HS-27A (cell line): ENCODE measurements at places on chromosomes 1 and 21.
A peak's percentile ranks its signal among the peaks of the same experiment; 100 is the strongest.

GRCh38 chr1:212518188-212519054, 85.7 kb downstream of the NENF start:
- DNase-seq: no peak

GRCh38 chr1:227787513-227788270, 27.8 kb upstream of the PRSS38 start:
- DNase-seq: peak; percentile 17

DNA sequence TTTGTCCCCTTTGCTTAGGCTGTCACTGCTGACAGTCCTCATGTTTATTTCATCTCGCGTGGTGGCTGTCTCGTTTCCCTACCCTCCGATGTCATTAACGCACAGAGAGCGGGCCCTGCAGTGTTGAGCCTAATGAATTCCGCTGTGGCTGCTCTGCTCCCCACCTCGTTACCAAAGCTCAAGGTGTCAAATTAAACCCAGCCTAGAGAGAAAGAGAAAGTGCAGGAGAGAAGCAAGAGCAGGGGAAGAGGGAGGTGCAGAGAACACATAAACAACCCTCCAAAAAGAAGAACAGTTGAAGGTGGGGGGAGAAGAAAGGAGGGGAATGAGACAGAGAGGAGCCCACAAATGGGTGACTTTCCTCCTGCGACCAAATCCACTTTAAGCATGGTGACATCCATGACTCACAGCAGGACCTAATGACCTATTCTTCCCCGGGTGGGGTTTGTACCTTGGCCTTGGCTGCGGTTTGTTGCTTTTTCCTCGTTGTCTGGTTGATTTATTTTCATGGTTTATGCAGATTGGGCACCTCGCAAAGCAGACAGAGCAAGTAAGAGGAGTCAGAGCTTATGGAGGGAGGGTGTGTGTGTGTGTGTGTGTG, 92.5 kb downstream of the PBX1 start:
- no peak for DNase-seq

DNA sequence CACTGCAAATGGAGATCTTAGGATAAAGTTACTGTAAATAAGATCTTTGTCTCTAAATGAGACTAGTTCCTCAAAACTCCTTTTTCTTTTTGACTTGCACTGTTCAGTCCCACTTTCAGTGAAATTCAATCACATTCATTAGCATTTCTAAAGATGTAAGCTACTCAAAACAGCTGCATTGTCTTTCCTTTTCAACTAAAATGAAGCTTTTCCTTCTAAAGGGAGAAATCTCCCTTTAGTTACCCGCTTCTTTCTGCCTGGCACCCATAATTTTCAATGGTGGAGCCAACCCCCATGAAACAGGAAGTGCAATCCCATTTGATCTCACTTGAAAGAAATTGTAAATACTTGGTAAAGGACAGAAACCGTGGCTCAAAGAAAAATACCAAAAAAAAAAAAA, 387.4 kb upstream of the PKN2 start:
- DNase-seq: no peak

GRCh38 chr1:10961300-10961833, 51.1 kb upstream of the TARDBP start:
- no peak for DNase-seq

GRCh38 chr1:113103977-113104376, 31.0 kb downstream of the LRIG2 start:
- DNase-seq: no peak

DNA sequence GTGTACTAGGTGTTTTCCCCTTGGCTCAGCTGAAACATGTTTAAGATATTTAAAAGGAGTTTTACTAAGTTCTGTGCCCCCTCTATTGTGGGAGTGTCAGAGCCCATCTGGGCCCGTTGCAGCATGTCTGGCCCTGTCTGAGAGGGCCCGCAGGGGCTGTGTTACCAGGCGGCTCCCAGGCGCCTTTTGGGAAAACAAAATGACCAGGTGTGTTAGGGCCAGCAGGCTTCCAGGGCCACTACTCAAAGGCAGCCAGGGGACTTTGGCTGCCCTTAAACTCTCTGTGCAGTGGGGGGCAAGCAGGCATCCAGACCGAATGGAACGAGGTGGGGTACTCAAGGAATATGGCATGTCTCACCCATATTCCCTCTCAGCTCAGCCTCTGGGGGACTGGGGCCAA, 111.7 kb downstream of the KCNN3 start:
- DNase-seq: no peak

DNA sequence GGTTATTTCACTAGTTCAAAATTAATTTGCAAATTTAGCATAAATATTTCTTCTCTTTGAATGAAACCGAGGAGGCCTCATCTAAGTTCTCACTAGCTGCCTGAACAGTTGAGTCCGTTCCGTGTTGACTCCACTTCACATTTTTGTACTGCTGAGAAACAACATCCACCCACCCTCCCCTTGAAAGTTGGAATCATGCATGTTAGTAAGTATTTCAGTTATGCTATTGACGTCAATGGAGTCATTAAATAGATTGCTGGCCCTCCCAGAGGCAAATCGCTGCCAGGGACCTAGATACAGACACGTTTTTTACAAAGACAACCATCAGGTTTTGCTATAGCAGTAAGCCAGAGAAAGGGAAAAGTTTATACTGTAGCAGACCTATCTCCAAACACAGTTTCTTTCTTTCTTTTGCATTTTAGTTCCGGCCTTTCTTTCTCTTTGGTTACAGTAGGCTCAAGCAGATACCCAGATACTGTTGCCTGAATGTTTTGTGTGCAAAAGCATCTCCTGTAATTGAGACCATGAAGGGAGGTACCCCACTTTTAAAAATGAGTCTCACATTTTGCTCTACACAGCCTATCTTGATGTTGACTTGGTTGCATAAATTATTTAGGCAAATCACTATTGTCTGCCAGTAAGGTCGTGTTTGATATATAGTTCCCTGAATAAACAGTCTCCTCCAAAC, 262.6 kb upstream of the SGIP1 start:
- peak; percentile 98 for DNase-seq

GRCh38 chr21:41975391-41976272, 21.8 kb upstream of the C2CD2 start:
- no peak for DNase-seq

- DNase-seq: no peak
These were observed 24.2 kb downstream of the ZBTB18 start for GRCh38 chr1:244075247-244075722.

DNA sequence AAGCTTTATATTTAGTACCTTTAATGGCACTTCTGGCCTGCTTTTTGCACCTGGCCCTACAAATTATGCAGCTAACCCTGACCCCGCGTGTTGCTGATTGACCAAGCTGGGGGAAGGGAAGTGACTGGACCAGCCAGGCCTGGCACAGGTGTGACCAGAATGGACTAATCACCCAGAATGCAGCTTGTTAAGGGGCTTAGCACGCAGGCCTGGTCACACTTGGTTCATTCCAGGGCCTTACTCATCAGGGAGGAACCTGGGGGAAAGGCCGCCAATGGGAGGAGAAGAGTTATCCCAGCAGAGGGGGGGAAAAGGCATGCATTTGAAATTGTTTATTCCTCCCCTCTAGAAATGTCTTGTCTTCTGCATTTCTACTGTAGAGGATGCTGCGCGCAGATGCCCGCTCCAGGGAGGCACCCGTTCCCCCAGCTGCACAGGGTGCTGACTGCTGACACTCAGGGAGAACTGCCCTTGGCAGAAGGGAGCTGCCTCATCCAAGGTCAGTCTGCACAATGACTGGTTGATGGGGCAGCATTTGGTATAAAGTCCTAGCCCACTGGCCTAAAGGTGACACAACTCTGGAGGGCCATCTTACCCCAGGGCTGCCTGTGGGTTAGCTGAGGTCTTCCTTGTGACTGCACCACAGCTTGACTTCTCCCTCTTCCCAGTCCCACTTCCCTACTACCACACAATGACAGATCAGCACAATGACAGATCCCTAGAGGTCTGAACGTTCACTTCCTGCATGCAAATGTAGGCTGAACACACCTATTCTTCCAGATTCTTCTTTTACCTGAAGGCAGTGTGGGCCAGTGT, 29.0 kb downstream of the DHCR24 start:
- DNase-seq: peak; percentile 79

- no peak for DNase-seq
These were observed 2.4 kb downstream of the TFAP2E start for GRCh38 chr1:35575416-35575958.

- DNase-seq: no peak
These were observed 4.9 kb downstream of the AHDC1 start for GRCh38 chr1:27598902-27599528.

DNA sequence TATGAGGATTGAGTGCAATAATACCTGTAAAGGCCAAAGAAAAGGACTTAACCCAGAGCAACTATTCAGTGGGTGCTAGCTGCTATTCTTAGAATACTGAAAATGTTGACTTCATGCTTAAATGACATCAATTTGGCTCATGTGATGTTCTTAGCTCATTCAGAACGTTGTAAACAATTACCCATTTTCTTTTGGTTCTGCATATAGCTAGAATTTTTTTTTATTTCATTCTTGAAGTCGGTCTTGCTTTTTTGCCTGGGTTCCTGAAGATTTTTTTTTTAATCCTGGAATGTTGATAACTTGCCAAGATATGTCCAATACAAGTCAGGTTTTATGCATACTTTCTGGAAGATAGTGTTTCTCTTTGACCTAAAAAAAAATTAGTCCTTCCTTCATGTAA, 772.0 kb downstream of the LTN1 start:
- DNase-seq: no peak

DNA sequence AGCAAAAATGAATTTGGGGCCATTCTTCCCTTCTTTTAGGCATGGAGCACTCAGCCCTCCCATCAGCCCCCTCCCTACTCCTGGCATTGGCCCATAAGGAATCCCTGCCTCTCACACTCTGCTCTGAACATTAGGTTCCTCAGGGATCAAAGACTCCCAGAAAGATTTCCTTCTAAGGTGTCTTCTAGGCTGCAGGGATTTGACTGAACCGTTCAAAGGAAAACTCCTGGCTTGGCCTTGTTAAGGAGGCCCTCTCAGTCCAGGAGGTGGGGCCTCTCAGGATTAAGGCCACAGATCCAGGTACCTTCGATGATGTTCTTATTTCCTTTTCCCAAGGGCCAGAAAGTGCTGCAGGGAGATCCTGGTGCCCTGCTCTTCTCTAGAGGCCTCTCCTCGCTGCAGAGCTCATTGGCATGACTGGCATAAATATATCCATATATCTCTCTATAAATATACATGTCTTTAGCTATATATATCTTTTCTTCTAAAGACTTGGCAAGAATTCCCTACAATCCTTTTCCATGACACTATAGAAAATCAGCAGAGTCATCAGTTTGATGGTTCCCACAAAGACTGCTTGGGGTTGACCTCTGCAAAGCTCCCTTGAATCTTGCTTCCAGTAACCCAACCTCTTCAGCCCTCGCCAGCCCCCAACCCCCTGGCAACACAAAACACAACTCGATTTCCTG, 59.1 kb downstream of the PLXNA2 start:
- no peak for DNase-seq

DNA sequence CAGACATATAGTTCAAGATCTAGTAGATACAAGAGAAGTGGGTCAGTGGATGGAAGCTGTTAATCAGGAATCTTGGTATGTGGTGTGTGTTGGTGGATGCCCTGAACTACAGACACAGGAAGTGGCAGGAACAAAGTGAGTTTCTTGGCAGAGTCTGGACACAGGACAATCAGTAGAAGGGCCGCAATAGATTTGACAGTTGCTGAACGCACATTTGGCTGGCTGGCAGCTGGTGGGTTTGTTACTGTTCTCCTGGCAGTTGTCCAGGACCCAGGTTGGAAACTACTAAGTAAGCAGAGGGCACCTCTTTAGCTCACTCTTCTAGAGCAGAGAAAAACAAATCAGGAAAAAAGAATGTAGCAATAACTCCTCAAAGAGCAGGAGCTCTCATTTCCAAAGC, 13.2 kb downstream of the KRTAP26-1 start:
- no peak for DNase-seq

GRCh38 chr21:17921579-17922530, 102.7 kb upstream of the C21orf91 start:
- DNase-seq: peak; percentile 62

GRCh38 chr21:44800971-44801467, 601 bp downstream of the UBE2G2 start:
- DNase-seq: no peak

- DNase-seq: no peak
These were observed 64.4 kb upstream of the NEK2 start for GRCh38 chr1:211739671-211740411.

- DNase-seq: peak; percentile 74
These were observed 36.2 kb downstream of the BACH1 start for GRCh38 chr21:29334717-29335428.
